Hematopoietic multipotent progenitor cell treated with erythropoietin and hydrocortisone succinate and interleukin-3 and kit ligand, for 15 days (in vitro differentiated cells): ENCODE measurements at places on chromosomes 13 and 19.

- DNase-seq, result no peak
These were observed 21.7 kb downstream of the TGFB1 start for GRCh38 chr19:41332000-41332399.

GRCh38 chr19:55526216-55527196, 10.4 kb downstream of the SBK2 start:
- DNase-seq, result no peak

GRCh38 chr13:97238432-97238831, 16.3 kb downstream of the MBNL2 start:
- DNase-seq, result no peak

GRCh38 chr13:43377973-43378372, 354.6 kb downstream of the DNAJC15 start:
- DNase-seq, result no peak

- DNase-seq, result no peak
These were observed 11.9 kb upstream of the SLC10A2 start for GRCh38 chr13:103078158-103078557.
